RWPE2 (cell line): ENCODE measurements at places on chromosomes 5 and 9.

DNA sequence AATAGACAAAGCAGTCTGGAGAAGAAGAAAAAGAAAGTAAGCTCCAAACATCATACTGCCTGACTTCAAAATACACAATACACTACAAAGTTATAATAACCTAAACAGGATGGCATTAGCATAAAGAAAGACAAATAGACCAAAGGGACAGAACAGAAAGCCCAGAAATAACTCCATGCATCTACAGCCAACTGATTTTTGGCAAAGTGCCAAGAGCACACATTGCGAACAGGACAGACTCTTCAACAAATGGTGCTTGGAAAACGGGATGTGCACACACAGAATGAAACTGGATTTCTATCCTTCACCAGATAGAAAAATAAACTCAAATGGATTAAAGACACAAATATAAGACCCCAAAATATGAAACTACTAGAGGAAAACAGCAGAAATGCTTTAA, 66.6 kb upstream of the SPATA31E1 start:
- no peak overlapping the region for H3K27ac ChIP-seq
- no peaks in the 10 kb centered on the region for H3K27me3 ChIP-seq
- H3K4me1 ChIP-seq = peaks cover 4% of the 10 kb centered on the region
- H3K4me3 ChIP-seq = no peak overlapping the region
- no peak for DNase-seq
- H3K36me3 ChIP-seq = no peaks in the 10 kb centered on the region

DNA sequence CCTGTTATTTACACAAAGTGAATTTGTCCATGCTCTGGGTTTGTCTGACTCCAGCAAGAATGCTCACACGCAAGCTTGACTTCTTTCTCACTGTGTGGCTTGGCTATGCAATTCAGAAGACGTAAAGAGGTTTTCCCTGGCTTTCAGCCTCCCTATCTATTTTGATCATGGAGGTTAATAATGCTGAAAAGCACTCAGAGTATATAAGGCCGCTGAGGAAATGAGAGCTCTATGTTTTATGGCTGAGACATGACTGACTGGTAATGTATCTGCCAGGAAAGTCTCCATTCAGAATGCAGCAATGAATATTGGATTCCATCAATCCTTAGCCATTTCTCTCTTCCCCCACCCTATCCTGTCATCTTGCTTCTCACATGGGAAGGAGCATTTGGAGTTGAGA, 417.3 kb downstream of the DMAC1 start:
- H3K27ac ChIP-seq = no peak overlapping the region
- H3K4me1 ChIP-seq = no peaks in the 10 kb centered on the region
- H3K27me3 ChIP-seq = no peaks in the 10 kb centered on the region

GRCh38 chr9:1102642-1102970, 52.4 kb downstream of the DMRT2 start:
- no peak overlapping the region for H3K27ac ChIP-seq
- H3K36me3 ChIP-seq = no peaks in the 10 kb centered on the region
- no peaks in the 10 kb centered on the region for H3K27me3 ChIP-seq
- no peak overlapping the region for H3K4me3 ChIP-seq
- no peak for DNase-seq

GRCh38 chr9:35452481-35452880, 37.4 kb upstream of the RUSC2 start:
- no peaks in the 10 kb centered on the region for H3K4me1 ChIP-seq
- no peak for DNase-seq
- no peak overlapping the region for H3K27ac ChIP-seq
- H3K4me3 ChIP-seq = no peak overlapping the region
- no peaks in the 10 kb centered on the region for H3K36me3 ChIP-seq

DNA sequence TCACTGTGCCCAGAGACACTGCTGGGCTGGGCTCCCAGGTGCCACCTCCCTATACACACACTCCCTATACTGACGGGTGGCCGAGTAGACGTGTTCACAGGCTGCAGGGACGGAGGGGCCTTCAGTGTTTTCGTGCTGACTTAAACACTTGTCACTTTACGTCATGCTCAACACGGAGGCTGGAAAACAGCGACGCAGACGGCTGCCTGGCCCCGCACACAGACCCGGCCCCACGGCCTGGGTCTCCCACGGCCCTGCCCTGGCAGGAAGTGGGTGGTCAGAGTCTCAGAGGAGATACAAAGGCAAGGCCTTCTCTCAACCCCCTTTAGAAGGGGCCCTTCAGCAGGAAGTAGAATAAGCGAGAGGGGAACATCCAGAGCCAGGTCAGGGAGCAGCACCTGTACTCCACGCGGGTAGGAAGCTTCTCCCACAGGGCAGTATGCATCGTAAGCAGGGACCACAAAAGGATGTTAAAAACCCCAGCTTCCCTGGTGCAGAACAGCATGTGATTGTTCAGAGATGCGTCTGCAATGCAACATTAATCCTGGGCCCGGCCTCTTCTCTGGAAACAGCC, 11.9 kb upstream of the TBC1D9B start:
- no peak overlapping the region for H3K27ac ChIP-seq
- H3K4me1 ChIP-seq = peaks cover under 1% of the 10 kb centered on the region
- H3K4me3 ChIP-seq = no peak overlapping the region
- no peaks in the 10 kb centered on the region for H3K27me3 ChIP-seq
- DNase-seq = no peak

DNA sequence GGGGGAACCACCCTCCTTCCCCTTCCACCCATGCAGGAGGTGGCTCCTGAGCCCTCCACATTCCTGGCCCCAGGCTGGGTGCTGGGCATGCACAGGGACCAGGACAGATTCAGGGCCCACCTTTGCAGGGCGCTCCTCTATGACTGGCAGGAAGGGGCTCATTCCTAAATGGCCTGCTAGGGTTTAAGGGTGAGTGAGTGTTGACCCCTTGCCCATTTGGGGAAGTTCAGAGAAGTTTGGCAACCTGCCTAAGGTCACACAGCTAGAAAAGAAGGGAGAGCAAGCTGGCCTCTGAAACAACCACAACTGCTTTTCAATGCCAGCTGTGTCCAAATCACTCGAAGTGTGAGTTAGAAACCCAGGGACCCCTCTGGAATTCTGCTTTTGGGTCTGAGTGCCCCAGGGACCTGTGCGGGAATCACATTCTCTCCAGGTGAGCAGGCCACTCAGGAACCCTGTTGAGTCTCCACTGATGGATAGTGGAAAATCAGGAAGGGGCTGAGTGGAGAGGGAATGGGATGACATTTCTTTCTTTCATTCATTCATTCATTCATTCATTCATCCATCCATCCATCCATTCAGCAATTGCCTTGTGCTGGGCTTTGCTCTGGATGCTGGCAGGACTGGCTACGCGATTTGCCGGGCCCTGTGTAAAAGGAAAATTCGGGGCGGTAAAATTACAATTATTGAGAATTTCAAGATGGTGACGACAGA, 191.9 kb downstream of the C9orf50 start:
- H3K4me3 ChIP-seq = no peak overlapping the region
- no peaks in the 10 kb centered on the region for H3K4me1 ChIP-seq
- H3K36me3 ChIP-seq = no peaks in the 10 kb centered on the region
- no peaks in the 10 kb centered on the region for H3K27me3 ChIP-seq

GRCh38 chr5:81003811-81004386, 43.7 kb downstream of the RASGRF2 start:
- H3K4me3 ChIP-seq = no peak overlapping the region
- peaks cover 2% of the 10 kb centered on the region for H3K27me3 ChIP-seq
- no peaks in the 10 kb centered on the region for H3K4me1 ChIP-seq
- DNase-seq = no peak
- H3K36me3 ChIP-seq = no peaks in the 10 kb centered on the region
- H3K27ac ChIP-seq = no peak overlapping the region

DNA sequence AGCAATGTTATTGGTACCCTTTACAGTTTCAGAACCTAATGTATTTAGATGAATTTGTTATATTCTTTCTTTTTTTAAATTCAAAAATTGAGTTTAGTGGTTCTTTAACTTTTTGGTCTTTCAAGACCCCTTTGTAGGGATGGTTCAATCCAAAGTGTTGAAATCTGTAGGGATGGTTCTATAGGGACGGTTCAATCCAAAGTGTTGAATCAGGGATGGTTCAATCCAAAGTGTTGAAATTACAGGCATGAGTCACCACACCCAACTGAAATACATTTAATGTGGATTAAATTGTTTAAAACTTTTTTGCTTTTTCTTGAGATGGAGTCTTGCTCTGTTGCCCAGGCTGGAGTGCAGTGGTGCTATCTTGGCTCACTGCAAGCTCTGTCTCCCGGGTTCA, 30.6 kb downstream of the SNX2 start:
- no peak for DNase-seq
- H3K36me3 ChIP-seq = peaks cover 83% of the 10 kb centered on the region
- H3K27me3 ChIP-seq = no peaks in the 10 kb centered on the region
- no peak overlapping the region for H3K27ac ChIP-seq

GRCh38 chr5:32042551-32042961, 131.6 kb downstream of the GOLPH3 start:
- H3K4me1 ChIP-seq = peaks cover 31% of the 10 kb centered on the region
- no peaks in the 10 kb centered on the region for H3K36me3 ChIP-seq
- H3K27me3 ChIP-seq = no peaks in the 10 kb centered on the region
- H3K4me3 ChIP-seq = no peak overlapping the region
- DNase-seq = no peak

- H3K36me3 ChIP-seq = no peaks in the 10 kb centered on the region
- H3K27ac ChIP-seq = peak overlapping the region; percentile 28
- no peaks in the 10 kb centered on the region for H3K27me3 ChIP-seq
Observed at GRCh38 chr9:20553558-20554149, 68.6 kb downstream of the MLLT3 start.

DNA sequence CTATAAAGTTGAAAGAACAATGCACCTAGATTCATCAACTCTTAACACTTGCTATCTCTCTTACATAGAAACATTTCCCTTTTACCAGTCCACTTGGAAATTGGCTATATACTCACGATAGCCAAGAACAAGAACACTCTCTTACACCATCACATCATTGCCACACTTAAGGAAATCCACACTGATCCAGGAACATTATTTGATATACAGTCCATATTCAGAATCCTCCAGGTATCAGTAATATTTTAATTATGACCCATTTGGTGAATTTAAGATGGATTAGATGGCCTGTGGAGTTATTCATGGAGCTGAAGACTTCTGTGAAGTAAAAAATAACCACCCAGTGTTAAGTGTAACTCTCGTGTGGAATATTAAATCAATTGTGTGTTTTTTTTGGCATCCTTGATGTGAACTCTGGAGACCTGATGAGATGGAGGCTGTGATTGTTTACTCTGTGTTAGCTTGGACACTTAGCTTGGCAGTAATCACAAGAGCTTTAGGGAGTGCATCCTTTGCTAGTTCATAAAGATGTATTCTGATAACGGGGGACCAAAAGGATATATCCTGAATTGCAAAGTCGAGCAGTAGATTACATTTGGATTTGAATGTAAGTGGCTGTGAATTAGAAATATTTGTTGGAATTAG, 52.0 kb upstream of the ABL1 start:
- H3K4me1 ChIP-seq = peaks cover 3% of the 10 kb centered on the region
- H3K36me3 ChIP-seq = no peaks in the 10 kb centered on the region
- H3K4me3 ChIP-seq = no peak overlapping the region
- no peaks in the 10 kb centered on the region for H3K27me3 ChIP-seq

GRCh38 chr9:78898234-78898633, 601.3 kb downstream of the PSAT1 start:
- peaks cover 6% of the 10 kb centered on the region for H3K4me1 ChIP-seq
- no peaks in the 10 kb centered on the region for H3K27me3 ChIP-seq
- H3K36me3 ChIP-seq = no peaks in the 10 kb centered on the region
- H3K4me3 ChIP-seq = no peak overlapping the region

GRCh38 chr5:117893211-117893610, 1095.1 kb downstream of the DTWD2 start:
- H3K27me3 ChIP-seq = no peaks in the 10 kb centered on the region
- no peaks in the 10 kb centered on the region for H3K36me3 ChIP-seq
- no peak for DNase-seq
- H3K4me1 ChIP-seq = no peaks in the 10 kb centered on the region
- H3K27ac ChIP-seq = no peak overlapping the region
- H3K4me3 ChIP-seq = no peak overlapping the region

GRCh38 chr5:173114536-173114935, 29.8 kb upstream of the BNIP1 start:
- no peak overlapping the region for H3K27ac ChIP-seq
- H3K36me3 ChIP-seq = no peaks in the 10 kb centered on the region
- no peaks in the 10 kb centered on the region for H3K27me3 ChIP-seq
- no peak for DNase-seq

- no peaks in the 10 kb centered on the region for H3K36me3 ChIP-seq
- no peak overlapping the region for H3K4me3 ChIP-seq
- no peaks in the 10 kb centered on the region for H3K4me1 ChIP-seq
Observed at GRCh38 chr9:133230093-133230492, 21.0 kb upstream of the OBP2B start.

GRCh38 chr9:132943651-132944293, 644 bp downstream of the TSC1 start:
- no peaks in the 10 kb centered on the region for H3K27me3 ChIP-seq
- no peak for DNase-seq
- peak overlapping the region; percentile 99 for H3K4me3 ChIP-seq
- peak overlapping the region; percentile 66 for H3K27ac ChIP-seq

GRCh38 chr9:130670644-130671043, 6.2 kb downstream of the PRDM12 start:
- H3K27me3 ChIP-seq = peaks cover 25% of the 10 kb centered on the region
- H3K27ac ChIP-seq = no peak overlapping the region
- no peaks in the 10 kb centered on the region for H3K36me3 ChIP-seq
- no peaks in the 10 kb centered on the region for H3K4me1 ChIP-seq

DNA sequence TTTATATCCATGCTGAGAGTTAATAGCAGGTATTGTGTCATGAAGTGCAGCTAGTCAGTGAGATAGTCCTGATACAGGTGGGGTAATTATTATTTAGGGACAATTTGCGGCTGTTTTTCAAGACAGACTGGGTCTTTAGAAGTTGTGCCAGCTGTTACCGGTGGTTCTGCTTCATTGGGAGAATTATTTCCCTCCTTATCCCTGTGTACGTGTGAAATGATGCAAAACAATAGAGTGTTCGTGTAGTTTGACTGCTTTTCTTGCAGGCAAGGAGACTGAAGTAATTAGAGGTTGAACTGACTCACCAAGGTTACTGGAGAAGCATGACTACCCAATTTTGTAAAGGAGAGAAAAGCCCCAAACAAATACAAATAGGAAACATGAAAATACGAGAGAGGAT, 101.7 kb downstream of the ARRDC3 start:
- H3K27me3 ChIP-seq = no peaks in the 10 kb centered on the region
- H3K36me3 ChIP-seq = no peaks in the 10 kb centered on the region
- no peak for DNase-seq
- H3K4me1 ChIP-seq = peaks cover 13% of the 10 kb centered on the region
- H3K27ac ChIP-seq = peak overlapping the region; percentile 93
- no peak overlapping the region for H3K4me3 ChIP-seq

GRCh38 chr5:179287071-179287470, 58.2 kb downstream of the ADAMTS2 start:
- H3K4me1 ChIP-seq = no peaks in the 10 kb centered on the region
- no peak for DNase-seq
- H3K27ac ChIP-seq = no peak overlapping the region
- no peaks in the 10 kb centered on the region for H3K36me3 ChIP-seq
- no peak overlapping the region for H3K4me3 ChIP-seq

GRCh38 chr9:14347406-14348122, 33.6 kb upstream of the NFIB start:
- H3K27me3 ChIP-seq = peaks cover 10% of the 10 kb centered on the region
- no peaks in the 10 kb centered on the region for H3K36me3 ChIP-seq
- H3K4me1 ChIP-seq = no peaks in the 10 kb centered on the region
- peak; percentile 66 for DNase-seq
